ENCODE measurements at places on chromosomes 16 and 17. TPM values are rescaled to one million over a fixed set of nuclear protein-coding genes. Genes with fewer than 3 reads are reported as not detected.

- DNase-seq = no peak
These were observed 12.6 kb upstream of the ARL5C start for GRCh38 chr17:39178536-39178935.

ASPA gene
- total RNA-seq = 3.5 TPM

DNA sequence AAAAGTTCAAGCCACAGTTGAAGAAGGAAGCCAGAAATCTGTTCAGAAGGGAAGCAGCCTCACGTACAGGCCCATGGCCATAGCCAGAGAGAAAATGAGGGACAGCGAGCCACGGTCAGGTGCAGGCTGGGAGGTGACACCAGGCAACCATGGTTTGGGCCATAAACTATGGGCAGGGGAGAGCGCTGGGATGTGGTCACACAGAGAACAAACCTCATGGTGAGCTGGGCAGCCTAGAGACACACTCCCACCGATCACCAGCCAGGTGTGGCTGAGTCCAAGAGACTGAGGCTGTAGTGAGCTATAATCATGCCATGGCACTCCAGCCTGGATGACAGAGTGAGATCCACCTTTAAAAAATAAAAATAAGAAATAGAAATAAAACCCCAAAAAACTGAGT, 76.5 kb downstream of the NETO2 start:
- no peak for DNase-seq

- no peak for DNase-seq
These were observed 18.1 kb downstream of the PIPOX start for GRCh38 chr17:29061036-29061435.

DNA sequence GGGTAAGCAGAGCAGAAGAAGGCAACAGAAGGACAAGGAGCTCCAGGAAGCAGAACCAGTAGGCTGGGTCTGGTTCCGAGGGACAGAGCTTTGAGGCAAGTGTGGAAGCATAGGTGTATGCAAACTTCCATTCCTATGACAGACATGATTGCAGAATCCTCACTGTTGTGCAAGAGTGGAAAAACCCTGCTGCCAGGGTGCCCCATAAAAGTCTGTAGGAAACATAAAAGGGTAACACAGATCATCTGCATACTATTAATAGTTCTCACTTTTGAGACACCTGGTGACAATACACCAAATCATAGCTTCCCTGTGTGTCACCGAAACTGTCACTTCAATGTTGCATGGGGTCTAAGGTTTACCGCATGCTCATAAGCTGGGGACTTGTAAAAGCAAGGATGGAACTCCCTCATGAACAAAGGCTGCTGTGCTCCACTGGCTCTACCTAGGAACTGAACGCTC, 39.7 kb downstream of the ARHGAP17 start:
- no peak for DNase-seq

IGSF6 gene
- 4.6 TPM for total RNA-seq

GRCh38 chr17:27233776-27234175, 60.1 kb upstream of the WSB1 start:
- DNase-seq = no peak

- peak; percentile 41 for DNase-seq
These were observed 1.7 kb upstream of the ANKRD13B start for GRCh38 chr17:29591146-29591736.

MYH1 gene
- total RNA-seq = 0.06 TPM

DNA sequence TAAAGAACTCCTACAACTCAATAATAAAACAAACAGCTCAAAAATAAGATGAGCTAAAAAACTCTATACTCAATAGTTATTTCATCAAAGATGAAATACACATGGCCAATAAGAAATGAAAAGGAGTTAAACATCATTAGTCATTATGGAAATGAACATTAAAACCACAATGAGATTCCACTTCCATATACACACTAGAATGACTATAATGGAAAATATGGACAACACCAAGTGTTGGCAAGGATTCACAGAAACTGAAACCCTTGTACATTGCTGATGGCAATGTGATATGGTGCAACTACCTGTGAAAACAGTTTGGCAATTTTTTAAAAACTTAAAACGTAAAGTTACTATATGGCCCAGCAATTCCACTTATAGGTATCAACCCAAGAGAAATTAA, 91.4 kb downstream of the GRIN2A start:
- DNase-seq = no peak

CSF3 gene
- total RNA-seq = not detected

XAF1 gene
- 37.4 TPM for total RNA-seq

GRCh38 chr16:75311383-75311938, 60.0 kb upstream of the BCAR1 start:
- no peak for DNase-seq

- DNase-seq = no peak
These were observed 41.8 kb downstream of the RAB11FIP4 start for GRCh38 chr17:31433091-31433790.

DNA sequence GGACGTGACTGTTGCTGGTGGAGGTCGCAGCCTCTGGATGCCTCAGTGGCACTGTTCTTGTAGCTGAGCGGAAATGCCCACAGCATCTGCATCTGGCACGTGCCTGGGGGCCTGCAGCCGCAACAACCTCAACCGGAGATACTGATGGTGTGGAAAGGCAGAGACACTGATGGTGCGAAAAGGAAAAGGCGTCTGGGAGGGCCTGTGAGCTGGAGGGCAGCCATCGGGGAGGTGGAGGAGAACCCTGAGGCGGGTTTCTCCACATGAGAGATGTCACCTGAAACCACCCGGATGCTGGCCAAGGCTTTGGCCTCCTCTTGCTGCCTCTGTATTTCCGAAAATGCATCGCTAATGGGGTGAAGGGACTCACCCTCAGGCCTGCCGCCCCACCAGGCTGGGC, 284.8 kb upstream of the WSB1 start:
- no peak for DNase-seq

CCL1 gene
- not detected for total RNA-seq

PALB2 gene
- 12.7 TPM for total RNA-seq

SLC52A1 gene
- total RNA-seq = 5.3 TPM

- no peak for DNase-seq
These were observed 8.8 kb upstream of the DNASE1 start for GRCh38 chr16:3645504-3646347.

SGCA gene
- total RNA-seq = 0.64 TPM

GRCh38 chr17:61136296-61136695, 263.3 kb upstream of the TBX2 start:
- no peak for DNase-seq

ITGB3 gene
- total RNA-seq = 3.9 TPM

DNA sequence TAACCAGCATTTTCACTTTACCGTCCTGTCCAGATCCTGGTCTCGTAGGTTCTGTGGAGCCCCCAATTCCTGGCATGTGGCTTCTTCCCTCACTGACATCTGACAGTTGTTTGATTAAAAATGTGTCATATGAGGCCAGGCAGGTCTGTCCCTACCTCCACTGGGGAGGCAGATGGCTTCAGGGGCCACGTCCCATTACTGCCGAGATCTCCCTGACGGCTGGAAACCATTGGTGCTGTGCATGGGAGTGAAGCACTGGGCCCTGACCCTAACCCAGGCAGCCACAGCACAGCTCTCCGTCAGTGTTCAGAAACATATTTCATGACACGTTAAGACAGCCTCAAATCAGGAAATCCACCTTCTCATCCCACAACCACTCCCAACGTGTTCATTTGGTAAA, 77.5 kb downstream of the GNAO1 start:
- DNase-seq = no peak

DNA sequence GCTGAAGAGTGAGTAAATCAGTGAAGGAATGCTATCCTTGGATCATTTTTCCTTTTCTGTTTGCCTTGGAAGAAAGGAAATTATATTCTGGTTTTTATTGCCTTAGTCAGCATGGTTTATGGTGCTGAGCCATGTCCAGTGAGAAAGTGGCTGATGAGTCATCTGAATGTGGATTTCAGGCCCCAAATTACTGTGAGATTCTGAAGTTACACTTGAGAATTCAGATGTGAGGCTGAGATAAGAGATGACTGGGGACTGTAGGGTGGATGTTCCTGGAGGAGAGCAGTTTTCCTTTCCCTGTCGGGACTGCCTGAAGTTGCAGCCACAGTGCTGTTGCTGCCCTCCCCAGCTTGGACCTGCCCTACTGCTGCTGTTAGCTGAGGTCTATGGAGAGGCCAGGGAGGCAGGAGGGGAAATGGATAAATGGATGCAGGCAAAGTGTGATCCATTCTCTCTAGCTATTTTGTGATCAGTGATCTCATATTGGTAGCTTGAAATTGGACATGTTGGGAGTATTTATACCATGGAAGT, 4.2 kb upstream of the MAP3K14 start:
- peak; percentile 60 for DNase-seq

GRCh38 chr16:55613613-55614335, 42.0 kb upstream of the SLC6A2 start:
- no peak for DNase-seq

DNA sequence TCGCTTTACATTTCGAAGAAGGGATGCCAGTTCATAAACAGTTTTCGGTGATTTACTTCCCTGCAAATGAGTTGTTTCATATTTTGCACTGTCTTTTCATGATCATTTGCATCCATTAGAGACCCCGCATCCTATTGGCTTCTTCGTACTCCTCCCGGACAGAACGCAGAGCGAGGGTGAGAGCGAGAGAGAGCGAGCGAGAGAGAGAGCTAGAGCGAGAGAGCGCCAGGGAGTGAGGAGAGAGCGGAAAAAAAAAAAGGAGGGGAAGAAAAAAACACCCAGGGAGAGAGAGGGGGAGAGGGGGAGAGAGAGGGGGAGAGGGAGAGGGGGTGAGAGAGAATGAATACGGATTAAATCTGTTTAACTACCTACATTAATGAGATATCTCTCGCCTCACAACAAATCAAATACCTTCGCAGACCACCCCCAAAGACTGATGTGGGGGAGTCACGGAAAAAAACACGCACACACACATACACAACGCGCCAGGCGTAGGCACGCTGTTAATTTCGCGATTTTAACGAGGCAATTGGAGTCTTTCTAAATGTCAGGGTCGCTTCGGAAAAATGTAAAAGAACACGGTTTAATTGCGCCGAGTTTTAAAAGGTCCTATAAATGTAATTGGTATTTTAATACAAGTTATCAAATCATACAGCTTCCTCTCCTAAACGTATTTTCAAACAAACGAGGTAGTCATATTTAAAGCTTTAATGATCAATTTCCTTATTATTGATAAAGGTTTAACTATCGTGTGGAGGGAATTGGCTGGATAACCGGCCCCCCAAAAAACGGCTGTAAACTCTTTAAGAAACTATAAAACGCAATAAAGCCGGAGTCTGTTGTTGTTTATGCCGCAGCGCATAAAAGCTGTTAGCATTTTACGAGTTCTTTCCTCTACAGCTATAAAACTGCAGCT, at the start of gene HOXB8:
Gene HOXB8, minus strand, starts transcription at position 246 of the 916 bp plus-strand sequence. CDS start 588 bp downstream, outside the sequence.
- DNase-seq = peak; percentile 60

PPP1R27 gene
- not detected for total RNA-seq

GRCh38 chr16:1245452-1246020, 5.0 kb downstream of the TPSAB1 start:
- no peak for DNase-seq

- DNase-seq = peak; percentile 45
These were observed 879 bp downstream of the SLFN5 start for GRCh38 chr17:35243561-35244340.

PRDM7 gene
- not detected for total RNA-seq

DNA sequence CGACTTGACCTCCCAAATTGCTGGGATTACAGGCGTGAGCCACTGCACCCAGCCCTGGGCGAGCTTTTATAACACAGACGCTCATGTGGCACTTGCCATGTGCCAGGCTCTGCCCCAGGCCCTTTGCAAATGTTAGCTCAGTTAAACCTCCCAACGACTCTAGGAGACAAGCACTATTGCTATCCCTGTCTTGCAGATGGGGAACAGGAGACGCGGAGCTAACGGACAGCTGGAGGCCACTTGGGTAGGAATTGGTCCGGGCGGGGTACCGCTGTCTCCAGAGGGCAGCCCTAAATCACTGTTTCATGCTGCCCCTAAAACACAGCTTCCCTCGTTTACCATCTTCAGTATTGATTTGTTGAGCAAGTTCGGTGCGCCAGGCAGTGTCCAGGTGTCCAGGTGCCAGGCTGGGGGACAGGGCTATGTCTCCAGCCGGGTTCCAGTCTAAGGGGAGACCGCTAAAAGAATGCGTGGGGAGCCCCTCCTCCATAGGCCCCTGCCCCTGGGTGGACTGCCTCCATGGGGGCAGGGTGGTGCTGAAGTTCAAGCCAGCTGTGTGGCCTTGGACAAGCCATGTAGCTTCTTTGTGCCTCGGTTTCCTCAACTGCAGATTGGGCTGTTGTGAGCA, 23.7 kb downstream of the TMEM235 start:
- DNase-seq = no peak

GRCh38 chr17:81277946-81278693, 17.0 kb downstream of the SLC38A10 start:
- DNase-seq = no peak

DNA sequence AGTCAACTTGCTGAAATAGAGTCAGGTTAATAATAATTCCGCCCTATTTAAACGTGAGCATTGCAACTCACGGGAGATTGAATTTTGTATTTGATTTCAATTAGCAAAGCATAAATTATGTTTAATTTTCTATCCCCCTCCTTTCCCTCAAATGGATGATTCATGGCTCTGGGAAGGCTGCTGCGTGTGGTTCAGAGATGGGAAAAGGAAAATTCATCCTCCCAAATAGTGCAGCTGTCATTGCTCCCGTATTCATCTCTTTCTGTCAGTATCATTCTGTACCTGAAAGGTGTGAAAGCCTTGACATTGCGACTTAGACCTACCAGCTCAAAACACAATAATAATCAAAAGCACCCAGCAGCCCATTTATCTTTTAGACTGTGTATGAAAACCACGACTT, 447.3 kb downstream of the HS3ST4 start:
- no peak for DNase-seq

MTMR4 gene
- 47.3 TPM for total RNA-seq

SDR42E1 gene
- total RNA-seq = 5.9 TPM

DNA sequence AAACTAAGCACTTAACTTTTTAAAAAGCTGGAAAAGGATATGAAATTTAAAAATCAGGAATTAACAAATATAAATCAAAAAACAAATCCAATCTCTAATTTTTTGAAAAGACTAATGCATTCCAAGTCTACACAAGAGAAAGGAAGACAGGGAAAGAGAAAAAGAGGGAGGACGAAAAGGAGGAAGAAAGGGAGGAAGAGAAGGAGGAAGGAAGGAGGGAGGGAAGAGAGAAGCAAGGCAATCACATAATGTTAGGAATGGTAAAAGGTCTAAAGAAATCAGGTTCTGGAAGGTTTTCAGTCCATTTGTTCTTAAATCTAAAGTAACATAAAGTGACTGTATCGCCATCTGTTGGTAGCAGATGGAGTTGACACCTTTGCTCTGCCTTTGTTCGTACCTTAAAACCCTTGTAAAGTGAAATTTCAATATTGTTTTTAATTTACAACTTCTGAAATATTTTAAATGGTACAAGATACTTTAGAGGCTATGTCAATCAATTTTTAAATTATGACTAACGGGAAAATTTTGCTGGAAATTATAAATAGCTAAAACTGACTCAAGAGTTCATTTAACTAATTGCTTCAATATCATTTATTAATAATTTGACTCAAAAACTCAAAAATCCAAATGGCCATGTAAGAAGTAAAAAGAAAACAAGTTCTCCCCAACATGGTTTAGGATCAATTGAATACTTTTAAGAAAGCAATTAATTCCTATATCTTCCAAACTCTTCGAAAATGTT, 20.4 kb upstream of the CDYL2 start:
- peak; percentile 76 for DNase-seq

TMEM235 gene
- not detected for total RNA-seq

CHP2 gene
- 101 TPM for total RNA-seq

Data from mucosa of descending colon (tissue), 3 donors.